ENCODE measurements at places on chromosomes 3 and 15.

GRCh38 chr15:24940236-24940635, 14.6 kb upstream of the SNRPN start:
- no peak for DNase-seq

DNA sequence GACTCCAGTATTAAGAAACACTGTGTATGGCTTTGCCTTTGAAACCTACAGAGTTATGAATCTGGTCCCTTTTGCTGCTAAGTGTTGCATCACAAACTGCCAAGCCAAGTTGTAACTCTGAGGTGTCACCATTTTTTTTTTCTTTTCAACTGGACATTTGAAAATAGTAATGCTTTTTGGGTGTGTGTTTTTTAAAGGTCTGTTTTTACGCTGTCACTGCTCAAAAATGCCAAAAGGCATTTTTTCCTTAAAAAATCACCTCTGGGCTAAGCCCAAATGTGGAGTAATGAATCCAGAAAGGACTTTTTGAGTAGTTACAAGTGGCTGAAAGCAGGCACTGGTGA, 9.5 kb downstream of the SMAD3 start:
- DNase-seq = no peak

- DNase-seq = peak; percentile 24
Measured at GRCh38 chr3:45132568-45133211, 13.5 kb downstream of the CDCP1 start.

GRCh38 chr15:23416349-23417276, 30.4 kb downstream of the GOLGA6L2 start:
- no peak for DNase-seq

DNA sequence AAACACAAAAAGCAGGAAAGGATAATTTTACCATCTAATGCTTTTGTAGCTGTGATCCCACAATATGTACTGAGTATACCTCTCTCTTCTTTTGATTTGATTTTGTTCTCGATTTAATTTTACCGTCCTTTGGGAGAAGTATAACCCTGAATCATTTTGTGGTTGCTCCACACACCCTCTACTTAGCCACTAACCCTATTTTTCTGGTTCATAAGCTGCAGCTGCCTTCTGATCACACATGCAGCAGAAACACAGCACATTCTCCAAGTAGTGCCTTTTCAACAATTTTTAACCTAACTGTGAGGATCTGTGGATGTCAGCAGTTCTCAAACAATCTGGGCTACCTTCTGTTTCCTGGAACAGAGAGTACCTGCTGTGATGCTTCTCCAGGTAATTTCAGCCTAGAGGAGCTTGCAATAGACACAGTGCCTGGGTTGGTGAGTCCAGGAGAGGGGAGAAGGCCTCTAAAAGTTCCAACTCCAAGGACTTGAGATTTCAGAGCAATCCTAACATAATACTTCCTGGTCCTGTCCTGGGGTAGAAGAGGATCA, 40.3 kb downstream of the HGD start:
- DNase-seq = no peak

GRCh38 chr3:159882790-159883779, 105.5 kb upstream of the IL12A start:
- DNase-seq = peak; percentile 59

DNA sequence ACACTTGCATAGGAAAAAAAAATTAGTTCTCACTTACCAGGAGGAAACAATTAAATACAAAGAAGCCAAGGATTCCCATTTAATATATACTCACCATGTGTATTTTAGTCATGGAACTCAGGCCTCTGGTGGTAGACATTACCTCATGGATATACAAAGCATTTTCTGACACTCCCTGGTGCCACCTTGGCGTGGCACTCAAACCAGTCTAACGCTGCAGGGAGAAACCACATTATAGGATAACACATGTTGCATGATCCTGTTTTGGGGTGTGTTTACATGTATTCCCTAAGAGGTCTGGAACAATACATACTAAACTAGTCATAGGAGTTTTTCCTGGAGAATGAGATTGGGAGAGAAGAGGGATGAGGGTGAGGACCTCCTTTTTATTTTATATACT, 5.9 kb upstream of the RTF1 start:
- no peak for DNase-seq

GRCh38 chr3:67946436-67946835, 292.0 kb upstream of the SUCLG2 start:
- DNase-seq = no peak

DNA sequence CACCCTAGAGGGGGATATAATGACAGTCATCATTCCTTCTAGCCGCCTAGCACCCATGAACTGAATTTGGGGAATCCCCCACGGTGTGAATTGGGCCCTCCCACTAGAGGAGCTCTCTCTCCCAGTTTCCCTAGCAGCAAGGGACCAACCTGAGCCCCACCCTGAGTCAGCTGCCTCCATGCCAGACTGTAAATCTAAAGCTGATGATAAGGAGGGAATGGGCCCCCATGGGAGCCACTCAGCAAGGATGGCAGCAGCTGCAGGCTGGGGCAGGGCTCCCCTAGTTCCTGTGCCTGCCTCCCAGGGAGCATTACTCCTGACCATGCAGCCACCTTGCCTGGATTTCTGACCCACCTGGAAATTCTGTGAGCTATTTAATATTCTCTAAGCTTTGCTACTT, 57.0 kb upstream of the PXYLP1 start:
- DNase-seq = no peak

DNA sequence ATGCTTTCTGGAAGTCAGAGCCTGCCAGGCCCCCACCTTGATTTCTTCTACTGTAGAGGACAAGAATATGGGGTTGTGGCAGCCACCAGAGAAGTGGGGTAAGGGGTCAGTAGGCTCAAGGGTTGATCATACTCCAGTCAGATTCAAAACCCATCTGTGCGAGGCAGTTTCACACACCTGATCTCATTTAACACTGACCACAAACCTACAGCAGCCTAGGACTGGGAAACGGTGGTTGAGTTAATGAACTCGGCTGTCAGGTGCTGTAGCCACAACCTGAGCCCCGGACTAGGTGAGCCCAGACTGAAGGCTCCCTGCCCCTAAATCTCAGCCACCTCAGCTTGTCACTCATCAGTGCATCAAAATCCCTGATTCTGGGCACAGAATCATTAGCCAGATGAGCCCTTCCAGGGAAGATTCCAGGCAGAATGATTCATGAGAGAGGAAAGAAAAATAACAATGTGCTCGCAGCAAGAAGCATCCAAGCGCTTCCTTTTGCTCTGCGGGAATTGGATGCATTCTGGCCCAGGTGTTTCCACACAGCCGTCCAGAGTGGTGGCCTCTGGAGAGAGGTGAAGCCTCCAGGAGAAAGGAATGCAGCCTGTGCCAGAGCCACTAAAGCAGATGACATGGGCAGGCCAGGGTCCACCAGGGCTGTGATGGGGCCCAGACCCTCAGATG, 102.1 kb downstream of the SRGAP3 start:
- DNase-seq = no peak

GRCh38 chr3:100458814-100459213, 33.6 kb upstream of the TMEM45A start:
- no peak for DNase-seq

DNA sequence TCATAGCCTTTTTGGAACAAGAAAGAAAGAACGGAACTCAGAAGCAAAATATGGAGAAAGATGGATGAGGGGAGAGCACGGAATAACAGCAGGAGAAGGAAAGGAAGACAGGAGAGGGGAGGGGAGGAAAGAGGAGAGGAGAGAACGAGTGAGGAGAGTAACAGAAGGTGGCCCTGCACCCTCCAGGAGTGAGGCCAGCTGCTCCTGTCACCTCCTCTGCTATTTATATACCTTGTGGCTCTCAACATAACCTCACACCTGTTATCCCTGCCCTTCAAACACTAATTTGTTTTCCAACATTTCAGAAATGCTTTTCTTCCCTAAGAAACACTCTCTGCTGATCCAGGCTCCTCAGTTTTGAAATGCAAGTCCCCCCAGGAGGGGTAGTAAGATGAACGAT, 53.4 kb upstream of the ATP2B2 start:
- DNase-seq = no peak

GRCh38 chr3:34260271-34261000, 462.0 kb downstream of the PDCD6IP start:
- DNase-seq = peak; percentile 23

GRCh38 chr3:104763007-104763406, 603.7 kb upstream of the ALCAM start:
- peak; percentile 7 for DNase-seq

DNA sequence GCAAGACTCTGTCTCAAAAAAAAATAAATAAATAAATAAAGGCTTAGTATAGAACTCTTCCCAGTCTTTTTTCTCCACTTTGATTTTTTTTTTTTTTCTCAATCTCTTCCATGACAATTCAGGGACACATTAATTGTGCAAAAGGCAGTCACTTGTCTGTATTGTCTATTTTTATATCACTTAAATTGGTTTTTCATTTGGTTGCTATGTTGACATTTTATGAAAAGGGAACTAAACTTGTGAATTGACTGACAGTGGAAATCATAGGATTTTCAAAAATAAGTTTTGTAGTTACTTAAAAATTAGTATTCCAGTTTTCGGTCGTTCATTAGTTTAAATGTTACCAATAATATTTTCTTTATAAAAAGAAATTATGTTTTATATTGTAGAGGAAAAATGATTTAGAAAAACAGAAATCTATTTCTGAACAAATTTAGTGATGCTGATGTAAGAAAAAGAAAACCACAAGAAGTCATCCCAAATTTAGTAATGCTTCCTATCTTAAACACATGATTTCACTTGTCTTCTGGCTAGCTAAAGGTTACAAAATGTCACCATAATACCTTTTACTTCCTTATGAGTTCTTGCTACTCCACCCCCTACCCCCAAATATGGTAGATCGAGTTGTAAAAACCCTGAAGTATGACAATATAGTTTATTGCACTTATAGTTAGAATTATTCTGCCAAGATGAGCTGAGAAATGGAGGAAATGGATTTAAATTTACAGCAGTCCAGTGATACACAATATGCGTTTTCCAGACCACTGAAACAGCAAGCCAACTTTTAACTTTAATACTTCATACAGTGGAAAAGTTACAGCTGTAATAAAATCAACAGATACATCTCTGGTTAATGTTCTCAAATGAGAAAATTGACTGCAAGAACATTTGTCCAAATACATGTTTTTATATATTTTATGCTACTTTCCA, 37.0 kb downstream of the PPARG start:
- DNase-seq = no peak

- no peak for DNase-seq
Measured at GRCh38 chr3:98903705-98904481, 2.4 kb upstream of the DCBLD2 start.

- DNase-seq = no peak
Measured at GRCh38 chr3:38114875-38115644, 21.9 kb downstream of the ACAA1 start.

- DNase-seq = no peak
Measured at GRCh38 chr15:81485806-81486205, 111.8 kb upstream of the TMC3 start.

DNA sequence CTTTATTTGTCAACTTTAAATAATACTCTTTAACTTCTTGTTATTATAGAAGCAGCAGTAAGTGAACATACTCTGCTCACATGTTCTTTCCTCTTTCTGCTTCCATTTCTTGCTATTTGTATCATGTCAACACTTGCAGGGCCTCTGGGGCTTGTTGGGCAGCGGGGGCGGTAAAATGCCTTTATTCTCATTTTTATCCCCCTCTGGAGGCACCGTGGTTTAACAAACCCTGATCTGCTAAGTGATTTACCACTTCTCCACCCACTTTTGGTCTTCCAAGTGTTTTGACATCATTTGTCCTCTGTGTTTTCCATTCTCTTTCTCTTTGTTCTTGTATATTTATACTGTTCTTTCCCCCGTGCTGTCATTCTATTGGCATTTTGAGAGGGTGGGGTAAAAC, 33.9 kb downstream of the SCN10A start:
- DNase-seq = no peak

GRCh38 chr3:181418233-181418632, 293.5 kb upstream of the SOX2 start:
- no peak for DNase-seq

GRCh38 chr15:66172324-66172980, 81.1 kb downstream of the MEGF11 start:
- DNase-seq = no peak

DNA sequence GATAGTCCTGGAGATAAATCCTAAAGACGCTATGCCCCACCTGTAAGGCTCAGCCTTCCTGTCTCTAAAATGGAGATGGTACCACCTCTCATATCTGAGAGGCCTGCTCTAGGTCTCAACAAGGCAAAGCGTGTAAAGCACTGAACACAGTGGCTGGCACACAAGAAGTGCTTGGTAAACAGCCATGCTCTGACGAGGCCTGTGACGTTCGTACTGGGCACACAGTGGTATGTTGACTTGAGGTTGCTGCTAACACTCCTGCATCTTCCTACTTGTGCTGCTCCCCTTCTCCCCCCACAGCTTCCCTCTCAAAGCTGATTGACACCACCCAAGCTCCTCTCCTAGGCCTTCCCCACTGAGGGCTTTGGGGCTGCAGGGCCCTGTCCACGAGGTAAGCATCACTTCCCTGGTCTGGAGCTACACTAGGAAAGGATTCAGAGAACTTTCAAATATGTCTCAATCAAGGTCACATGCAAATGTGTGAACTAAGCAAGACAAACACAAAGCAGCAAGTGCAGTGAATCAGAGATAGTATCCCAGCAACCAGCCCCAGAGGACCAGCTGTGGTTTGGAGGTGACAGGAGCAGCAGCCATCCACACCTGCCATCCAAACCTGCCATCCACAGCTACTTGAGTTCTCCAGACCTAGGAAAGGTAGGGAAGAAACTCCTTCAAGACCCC, 177.5 kb downstream of the STT3B start:
- no peak for DNase-seq

- DNase-seq = no peak
Measured at GRCh38 chr3:126934031-126934531, 48.8 kb upstream of the PLXNA1 start.

GRCh38 chr3:36817806-36818533, 53.6 kb upstream of the DCLK3 start:
- DNase-seq = no peak

- no peak for DNase-seq
Measured at GRCh38 chr3:8456412-8456811, 45.2 kb upstream of the LMCD1 start.

GRCh38 chr3:39528844-39529243, 61.4 kb downstream of the MOBP start:
- DNase-seq = no peak

DNA sequence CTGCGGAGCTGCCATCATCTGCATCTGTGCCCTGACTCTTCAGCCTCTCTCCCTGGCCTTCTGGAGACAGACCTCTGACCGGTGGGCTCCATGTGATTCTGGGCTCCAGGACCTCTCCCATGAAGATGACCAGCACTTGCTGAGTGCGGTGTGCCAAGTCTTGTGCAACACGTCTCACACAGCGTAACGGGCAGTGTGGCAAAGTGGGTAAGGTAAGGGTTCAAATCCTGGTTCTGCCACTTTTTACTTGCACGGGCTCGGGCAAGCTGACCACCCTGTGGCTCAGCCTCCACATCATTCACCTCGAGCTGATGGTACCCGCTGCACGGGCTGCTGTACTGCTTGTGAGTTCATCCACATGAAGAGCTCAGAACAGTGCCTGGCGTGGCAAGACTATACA, 6.5 kb upstream of the SYNM start:
- no peak for DNase-seq
